Mammary epithelial cell (primary cell): ENCODE measurements at places on chromosomes 12 and 14.

DNA sequence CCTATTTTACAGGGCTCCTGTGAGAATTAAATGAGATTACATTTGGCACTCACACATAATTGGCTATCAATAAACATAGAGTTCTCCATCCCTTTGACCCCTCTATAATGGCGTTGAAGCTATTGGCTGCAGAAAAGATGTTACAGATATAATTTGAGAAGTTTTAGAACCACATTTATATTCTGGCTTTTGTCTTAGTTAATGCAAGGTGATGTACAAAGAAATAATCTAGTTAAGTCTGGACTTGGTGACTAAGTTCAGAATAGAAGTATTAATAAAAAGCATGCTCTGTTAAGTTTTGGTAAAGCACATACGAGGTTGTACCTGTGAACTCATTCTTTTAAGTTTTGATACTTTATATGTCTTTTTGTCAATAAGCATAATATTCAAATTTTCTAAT is 187.1 kb upstream of the HMGA2 start:
- no peak for DNase-seq

DNA sequence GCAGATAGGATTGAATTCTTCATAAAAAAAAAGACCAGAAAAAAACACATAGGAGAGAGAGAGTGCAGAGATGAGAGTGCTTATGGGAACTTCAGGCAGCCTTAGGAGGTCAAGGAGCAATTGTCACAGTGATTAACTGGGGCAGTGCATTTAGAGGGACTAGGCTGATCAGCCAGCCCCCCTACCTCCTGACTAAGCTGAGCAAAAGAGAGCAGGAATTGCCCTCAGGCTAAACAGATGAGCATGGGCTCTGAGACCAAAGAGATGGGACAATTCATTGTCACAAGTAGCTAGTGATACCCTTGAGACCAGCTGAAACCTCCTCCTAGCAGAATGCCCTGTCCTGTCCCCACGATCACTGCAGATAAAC is 124.0 kb downstream of the BTG1 start:
- no peak for DNase-seq

DNA sequence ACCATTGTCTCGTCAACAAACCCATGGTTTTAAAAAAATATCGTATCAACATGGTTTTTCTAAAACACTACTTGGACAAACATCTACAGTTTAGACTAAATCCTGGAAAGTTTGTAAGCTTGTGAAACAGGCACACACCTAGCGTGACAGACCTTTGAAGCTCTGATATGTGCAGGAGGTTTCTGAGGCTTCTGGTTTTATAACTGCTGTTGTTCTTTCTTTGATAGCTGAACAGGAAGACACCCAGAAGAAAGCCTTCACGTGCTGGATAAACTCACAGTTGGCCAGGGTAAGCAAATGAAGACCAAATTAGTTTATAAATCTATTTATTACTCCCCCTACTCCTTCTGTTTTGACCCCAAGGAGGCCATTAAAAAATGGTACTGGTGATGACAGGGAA is 87.6 kb downstream of the SYNE2 start:
- DNase-seq, result no peak

DNA sequence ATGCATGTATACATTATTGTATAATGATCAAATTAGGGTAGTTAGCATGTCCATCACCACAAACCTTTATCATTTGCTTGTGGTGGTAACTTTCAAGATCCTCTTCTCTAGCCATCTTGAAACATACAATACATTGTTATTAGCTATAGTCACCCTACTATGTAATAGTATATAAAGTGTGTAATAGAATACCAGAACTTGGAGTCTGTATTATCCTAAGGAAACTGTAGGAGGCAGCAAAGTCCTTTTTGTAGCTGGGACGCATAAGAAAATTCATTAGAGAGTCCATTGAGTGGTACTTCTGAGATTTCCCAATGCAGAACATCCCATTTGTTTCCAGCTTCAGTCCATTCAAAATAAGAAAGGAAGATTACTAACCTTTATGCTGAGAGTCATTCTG is 325.9 kb upstream of the LRFN5 start:
- DNase-seq, result peak; percentile 1

GRCh38 chr14:104117341-104118005 is 20.9 kb upstream of the KIF26A start:
- no peak for DNase-seq

DNA sequence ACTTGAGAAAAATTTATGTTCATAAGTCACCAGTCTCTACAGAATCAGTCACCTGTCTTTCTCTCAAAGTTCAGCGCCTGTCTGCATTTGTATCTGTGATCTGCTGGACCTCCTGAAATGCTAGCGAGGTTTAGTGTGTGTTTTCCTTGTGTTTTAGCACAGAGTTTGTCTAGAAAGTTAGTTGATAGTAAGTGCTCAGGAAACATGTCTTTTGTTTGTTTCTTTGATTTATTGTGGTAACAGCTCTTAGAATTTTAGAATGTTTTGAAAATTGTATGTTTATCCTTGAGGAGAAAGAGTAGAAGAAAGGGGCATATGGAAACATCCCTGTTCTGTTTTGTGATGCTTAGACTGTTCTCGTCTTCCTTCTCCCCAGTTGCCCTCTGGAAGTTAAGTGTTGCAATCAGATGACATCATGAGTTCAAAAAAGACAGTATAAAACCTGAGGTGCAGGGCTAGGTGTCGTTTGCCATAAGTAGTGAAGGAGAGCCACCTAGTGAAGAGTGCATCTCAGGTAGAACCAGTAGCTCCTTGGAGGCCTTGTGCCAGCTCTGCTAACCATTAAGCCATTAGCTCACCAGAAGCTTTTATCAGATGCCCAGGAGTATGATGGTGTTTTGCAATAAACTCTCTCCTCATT is 44.8 kb downstream of the FBXW8 start:
- DNase-seq, result peak; percentile 81

DNA sequence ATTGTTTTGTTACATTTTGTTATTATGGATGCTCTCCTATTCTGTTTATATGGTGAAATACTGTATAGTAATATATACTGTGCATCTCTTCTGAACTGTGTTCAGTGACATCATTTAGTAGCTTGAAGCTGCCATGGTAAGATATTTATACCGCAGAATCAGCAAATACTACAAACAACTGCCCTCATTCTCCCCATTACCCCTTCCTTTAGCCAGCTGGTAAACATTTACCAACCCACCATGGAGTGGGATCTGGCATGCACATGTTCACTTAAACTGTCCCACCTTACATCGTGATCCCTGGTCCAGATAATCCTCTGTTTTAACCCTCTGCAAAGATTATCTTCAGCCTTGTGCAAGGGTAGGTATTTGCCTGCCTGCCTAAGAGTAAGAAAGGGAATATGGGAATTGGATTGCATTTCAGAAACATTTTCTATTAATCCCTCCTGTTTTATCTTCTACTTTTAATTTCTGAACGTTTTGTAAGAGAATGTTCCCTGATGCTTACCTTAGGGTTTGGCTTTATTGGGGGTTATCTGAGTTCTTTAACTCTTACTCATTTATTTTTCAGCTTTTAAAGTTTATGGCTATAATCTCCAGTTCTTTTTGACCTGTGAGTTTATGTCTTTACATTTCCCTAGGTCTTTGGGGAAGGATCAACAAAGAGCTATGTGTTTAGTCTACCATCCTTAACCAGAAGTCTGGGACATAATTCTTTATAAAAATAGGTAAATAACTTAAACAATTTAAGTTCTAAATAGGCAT is 46.5 kb downstream of the FBXO34 start:
- DNase-seq, result no peak

- peak; percentile 93 for DNase-seq
Measured at GRCh38 chr12:95205685-95206084, 11.6 kb downstream of the FGD6 start.

- no peak for DNase-seq
Measured at GRCh38 chr14:100538351-100539002, 48.7 kb downstream of the BEGAIN start.

GRCh38 chr14:26765768-26766520 is 168.1 kb upstream of the NOVA1 start:
- no peak for DNase-seq
